ENCODE measurements at places on chromosomes 5 and 9.

DNA sequence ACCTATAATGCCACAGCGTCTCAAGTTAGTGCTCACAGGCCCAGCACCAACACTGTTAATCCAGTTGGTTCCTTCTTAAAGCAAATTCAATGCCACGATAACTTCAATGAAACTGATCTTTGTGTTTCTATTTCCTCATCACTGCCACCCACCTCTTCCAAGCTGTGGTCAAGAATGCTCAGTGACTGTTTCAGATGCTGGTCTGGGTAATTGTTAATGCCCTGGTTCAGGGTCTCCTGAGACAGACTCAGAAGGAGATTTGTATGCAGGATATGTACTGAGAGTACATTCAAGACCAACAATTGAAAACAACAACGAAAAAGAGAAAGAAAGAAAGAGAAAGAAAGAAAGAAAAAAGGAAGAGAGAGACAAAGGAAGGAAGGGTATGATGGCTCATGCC is 505.3 kb downstream of the TLE4 start:
- no peak for DNase-seq

- DNase-seq, result no peak
Measured at GRCh38 chr5:1762121-1762882, 37.3 kb downstream of the MRPL36 start.

- no peak for DNase-seq
Measured at GRCh38 chr5:17287501-17288155, 70.2 kb downstream of the BASP1 start.

DNA sequence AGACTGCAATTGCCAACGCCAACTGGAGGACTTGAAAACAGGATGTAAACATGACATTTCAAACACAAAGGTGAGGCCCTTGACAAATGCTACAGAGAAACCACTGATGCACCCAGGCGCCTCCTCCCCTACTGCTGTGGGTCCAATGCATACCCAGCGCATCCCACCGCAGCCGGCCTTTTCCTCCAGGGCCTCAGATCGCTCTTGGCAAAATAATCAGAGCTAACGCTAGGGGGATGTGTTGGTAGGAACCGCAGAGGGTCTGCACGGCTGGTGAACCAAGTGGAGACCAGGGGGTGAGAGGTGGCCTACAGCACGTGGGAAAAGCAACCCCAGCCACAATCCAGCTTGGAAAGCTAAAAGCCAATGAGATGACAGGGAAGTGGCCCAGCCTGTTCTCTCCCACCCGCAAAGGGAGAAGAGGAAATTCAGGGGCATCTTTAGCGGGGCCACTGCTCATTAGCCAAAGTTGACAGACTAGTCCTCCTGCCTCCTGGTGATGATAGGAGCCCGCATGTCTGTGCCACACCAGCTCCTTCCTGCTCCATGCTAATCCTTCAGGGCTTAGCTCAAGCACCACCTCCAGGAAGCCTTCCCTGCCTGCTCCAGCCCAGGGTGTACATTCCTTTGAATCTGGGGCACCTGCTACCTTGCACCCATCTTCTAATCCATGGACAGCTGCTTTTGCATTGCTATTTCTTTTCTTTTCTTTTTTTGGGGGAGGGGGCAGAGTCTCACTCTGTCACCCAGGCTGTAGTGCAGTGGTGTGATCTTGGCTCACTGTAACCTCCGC is 5.9 kb downstream of the FAM163B start:
- DNase-seq, result no peak

- DNase-seq, result no peak
Measured at GRCh38 chr5:31187591-31187990, 5.9 kb upstream of the CDH6 start.

GRCh38 chr5:58999804-59000203 is 416.9 kb downstream of the RAB3C start:
- no peak for DNase-seq

DNA sequence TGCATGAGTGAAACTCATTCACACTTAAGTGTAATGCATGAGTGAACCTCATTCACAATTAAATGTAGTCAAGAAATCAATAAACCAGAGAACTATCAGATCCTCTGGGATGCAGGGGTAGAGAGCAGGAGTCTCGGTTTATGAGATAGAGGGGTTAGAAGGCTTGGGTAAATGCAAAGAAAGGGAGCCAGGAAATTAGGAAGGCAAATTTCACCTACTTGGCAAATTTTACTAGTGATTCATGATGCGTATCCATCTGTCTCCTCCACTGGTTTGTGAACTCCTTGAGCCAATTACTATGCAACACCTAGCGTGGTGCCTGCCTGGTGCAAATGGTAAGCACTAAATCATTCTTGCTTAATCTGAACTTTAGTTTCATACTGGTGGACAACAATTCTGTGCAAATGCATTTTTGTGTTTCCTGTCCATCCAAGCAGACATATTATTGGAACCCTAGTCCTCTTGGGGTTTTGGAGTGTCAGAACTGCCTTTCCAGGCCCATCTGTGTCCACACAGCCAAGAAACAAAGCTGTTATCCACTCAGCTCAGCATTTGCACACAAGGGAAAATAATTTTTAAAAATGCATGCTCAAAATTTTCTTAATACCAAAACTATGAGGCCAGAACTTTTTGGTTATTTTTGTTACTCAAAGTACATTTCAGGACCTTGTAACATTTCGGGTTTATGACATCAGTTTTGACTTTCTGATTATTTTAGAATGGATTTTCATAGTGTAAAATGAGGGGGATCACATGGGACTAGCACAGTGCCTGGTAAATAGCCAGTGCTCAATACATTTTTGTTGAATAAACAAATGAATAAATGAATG is 5.2 kb downstream of the HAPLN1 start:
- DNase-seq, result peak; percentile 60

GRCh38 chr9:117414220-117414905 is 494 bp downstream of the ASTN2 start:
- DNase-seq, result peak; percentile 33
